ENCODE measurements at places on chromosomes 7 and 10.
A peak's percentile ranks its signal among the peaks of the same experiment; 100 is the strongest.

GRCh38 chr7:17939211-17939605 lies 1.1 kb downstream of the SNX13 start:
- peaks cover 10% of the 10 kb centered on the region for H3K36me3 ChIP-seq
- H3K27me3 ChIP-seq: peaks cover 8% of the 10 kb centered on the region
- H3K4me3 ChIP-seq: peak overlapping the region; percentile 92
- peaks cover 48% of the 10 kb centered on the region for H3K4me1 ChIP-seq

DNA sequence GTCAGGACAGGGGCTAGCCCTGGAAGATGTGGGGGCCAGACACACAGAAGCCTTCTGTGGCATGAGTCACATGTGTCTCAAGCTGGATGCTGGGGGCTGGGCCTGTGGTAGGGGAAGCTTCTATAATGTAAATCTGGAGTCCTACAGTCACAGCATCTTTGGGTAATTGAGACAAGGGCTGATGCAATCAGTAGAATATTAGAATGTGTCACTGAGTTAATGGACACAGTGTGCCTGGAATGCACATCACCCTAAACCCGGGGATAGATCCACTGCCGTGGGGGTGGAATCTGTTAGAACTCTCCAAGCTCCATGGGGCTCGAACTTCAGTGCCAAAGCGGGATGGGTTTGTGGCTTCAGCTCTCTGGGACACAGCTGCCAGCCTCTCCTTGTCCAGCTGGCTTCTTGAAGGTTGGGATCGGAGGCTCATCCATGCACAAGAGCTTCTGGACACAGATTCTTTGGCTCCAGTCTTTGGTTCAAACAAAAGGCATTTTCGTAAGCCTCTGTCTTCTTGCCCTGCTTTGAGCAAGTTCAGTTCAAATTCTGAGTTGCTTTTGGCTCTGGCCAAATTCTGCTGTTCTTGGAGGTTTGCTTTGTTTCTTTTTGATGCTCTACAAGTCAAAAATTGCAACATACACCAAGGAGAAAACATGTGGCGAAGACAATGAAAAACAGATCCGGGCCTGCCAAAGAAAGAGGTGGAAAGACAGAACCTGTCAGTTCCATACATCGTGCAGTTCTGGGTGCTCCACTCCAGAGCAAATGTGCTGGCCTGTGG lies 194.8 kb upstream of the ZNF32 start:
- no peak for DNase-seq
- peaks cover 3% of the 10 kb centered on the region for H3K27me3 ChIP-seq
- peaks cover 21% of the 10 kb centered on the region for H3K4me1 ChIP-seq
- H3K36me3 ChIP-seq: no peaks in the 10 kb centered on the region
- H3K4me3 ChIP-seq: no peak overlapping the region

- no peaks in the 10 kb centered on the region for H3K4me1 ChIP-seq
- H3K36me3 ChIP-seq: no peaks in the 10 kb centered on the region
- DNase-seq: no peak
- H3K27ac ChIP-seq: no peak overlapping the region
These were observed 109.6 kb downstream of the MYL10 start for GRCh38 chr7:101519324-101520023.

- no peak for DNase-seq
- peak overlapping the region; percentile 71 for H3K27ac ChIP-seq
- peaks cover 37% of the 10 kb centered on the region for H3K4me1 ChIP-seq
These were observed 281 bp upstream of the EXOC6 start for GRCh38 chr10:92848037-92848440.

DNA sequence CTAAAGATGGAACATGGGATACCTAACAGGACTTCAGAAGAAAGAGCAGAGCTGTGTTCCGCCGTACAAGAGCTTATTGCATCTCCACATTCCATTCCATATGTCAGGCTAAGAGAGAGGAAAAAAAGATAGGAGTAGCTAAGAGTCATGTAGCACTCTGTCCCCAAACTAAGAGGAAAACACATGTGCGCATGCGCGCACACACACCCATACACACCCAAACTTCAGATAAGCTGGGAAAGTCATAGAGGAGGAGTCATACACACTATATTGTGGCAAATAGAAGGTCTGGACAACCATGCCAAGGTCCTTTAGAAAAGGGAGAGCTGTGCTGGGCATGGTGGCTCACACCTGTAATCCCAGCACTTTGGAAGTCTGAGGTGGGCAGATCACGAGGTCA lies 132.4 kb downstream of the RAB11FIP2 start:
- peaks cover 9% of the 10 kb centered on the region for H3K27me3 ChIP-seq
- H3K4me1 ChIP-seq: no peaks in the 10 kb centered on the region
- H3K27ac ChIP-seq: no peak overlapping the region

DNA sequence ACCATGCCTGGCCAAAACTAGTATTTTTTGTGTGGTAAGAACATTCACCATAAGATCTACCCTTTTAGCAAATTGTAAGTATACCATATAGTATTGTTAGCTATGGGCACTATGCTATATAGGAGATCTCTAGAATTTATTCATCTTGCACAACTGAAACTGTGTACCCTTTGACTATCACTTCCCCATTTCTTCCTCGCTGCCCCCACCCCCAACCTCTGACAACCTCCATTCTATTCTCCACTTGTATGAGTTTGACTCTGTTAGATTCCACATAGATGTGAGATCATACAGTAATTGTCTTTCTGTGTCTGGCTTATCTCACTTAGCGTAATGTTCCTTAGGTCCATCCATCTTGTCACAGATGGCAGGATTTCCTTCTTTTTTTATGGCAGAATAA lies 3.6 kb downstream of the CASP7 start:
- peaks cover under 1% of the 10 kb centered on the region for H3K27me3 ChIP-seq
- peaks cover 61% of the 10 kb centered on the region for H3K4me1 ChIP-seq
- no peak overlapping the region for H3K4me3 ChIP-seq
- DNase-seq: no peak

DNA sequence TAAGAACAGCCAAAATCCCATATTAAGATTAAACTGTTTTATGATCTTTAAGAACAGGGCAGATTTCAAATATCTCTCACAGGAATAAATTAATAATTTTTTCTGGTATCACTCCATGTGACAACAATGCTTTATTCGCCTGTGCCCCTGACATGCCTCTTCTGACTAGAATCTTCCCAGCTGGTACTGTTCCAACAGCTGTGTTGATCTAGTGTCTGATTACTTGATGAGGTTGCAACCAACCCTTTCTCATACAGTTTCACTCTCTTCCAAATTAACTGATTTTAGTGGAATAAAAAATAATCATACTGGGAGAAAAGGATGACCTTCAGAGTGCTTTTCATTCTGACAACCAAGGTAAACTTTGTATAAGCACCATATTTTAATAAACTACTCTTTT lies 151.9 kb downstream of the CHRM2 start:
- H3K4me3 ChIP-seq: no peak overlapping the region
- no peaks in the 10 kb centered on the region for H3K4me1 ChIP-seq
- H3K36me3 ChIP-seq: no peaks in the 10 kb centered on the region
- H3K27ac ChIP-seq: no peak overlapping the region
- no peaks in the 10 kb centered on the region for H3K27me3 ChIP-seq

DNA sequence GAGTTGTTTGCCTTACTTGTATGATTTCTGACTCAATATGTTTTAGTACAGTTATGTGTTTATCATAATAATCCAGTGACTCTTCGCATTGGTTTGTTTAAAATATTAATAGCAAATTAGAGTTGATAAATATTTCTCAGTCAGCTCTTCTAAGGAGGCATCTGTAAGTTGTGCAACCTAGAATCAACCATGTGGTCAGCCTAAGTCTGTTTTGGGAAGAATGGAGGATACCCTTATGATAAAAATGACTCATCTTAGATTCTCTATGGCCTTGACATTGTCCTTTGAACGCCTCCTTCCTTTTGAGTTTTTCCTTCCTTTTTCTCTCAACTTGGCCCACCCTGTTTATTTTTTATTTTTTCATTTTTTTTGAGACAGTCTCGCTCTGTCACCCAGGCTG lies 18.8 kb downstream of the DNAJC9 start:
- H3K4me1 ChIP-seq: no peaks in the 10 kb centered on the region
- H3K36me3 ChIP-seq: peaks cover 16% of the 10 kb centered on the region
- DNase-seq: no peak
- no peak overlapping the region for H3K4me3 ChIP-seq
- no peaks in the 10 kb centered on the region for H3K27me3 ChIP-seq
- no peak overlapping the region for H3K27ac ChIP-seq

- H3K36me3 ChIP-seq: no peaks in the 10 kb centered on the region
- DNase-seq: no peak
- H3K4me3 ChIP-seq: no peak overlapping the region
- no peaks in the 10 kb centered on the region for H3K4me1 ChIP-seq
- no peak overlapping the region for H3K27ac ChIP-seq
These were observed 79.5 kb downstream of the HIF1AN start for GRCh38 chr10:100615241-100615640.

DNA sequence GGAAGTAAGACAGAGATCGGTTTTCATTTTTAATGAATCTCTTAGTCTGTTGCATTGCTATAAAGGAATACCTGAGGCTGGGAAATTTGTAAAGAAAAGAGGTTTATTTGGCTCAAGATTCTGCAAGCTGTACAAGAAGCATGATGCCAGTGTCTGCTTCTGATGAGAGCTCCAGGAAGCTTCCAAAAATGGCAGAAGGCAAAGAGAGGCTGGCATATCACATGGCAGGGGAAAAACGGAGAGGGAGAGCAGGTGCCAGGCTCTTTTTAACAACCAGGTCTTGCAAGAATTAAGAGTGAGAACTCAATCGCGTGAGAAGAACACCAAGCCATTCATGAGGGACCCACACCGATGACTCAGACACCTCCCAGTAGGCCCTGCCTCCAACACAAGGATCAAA lies 125.0 kb upstream of the THSD7A start:
- no peaks in the 10 kb centered on the region for H3K36me3 ChIP-seq
- no peak overlapping the region for H3K4me3 ChIP-seq
- H3K4me1 ChIP-seq: no peaks in the 10 kb centered on the region
- no peak overlapping the region for H3K27ac ChIP-seq
- no peaks in the 10 kb centered on the region for H3K27me3 ChIP-seq

- DNase-seq: no peak
- no peaks in the 10 kb centered on the region for H3K36me3 ChIP-seq
- H3K4me1 ChIP-seq: no peaks in the 10 kb centered on the region
- no peak overlapping the region for H3K27ac ChIP-seq
- H3K27me3 ChIP-seq: no peaks in the 10 kb centered on the region
- H3K4me3 ChIP-seq: no peak overlapping the region
These were observed 34.1 kb upstream of the MALRD1 start for GRCh38 chr10:19014498-19014897.

DNA sequence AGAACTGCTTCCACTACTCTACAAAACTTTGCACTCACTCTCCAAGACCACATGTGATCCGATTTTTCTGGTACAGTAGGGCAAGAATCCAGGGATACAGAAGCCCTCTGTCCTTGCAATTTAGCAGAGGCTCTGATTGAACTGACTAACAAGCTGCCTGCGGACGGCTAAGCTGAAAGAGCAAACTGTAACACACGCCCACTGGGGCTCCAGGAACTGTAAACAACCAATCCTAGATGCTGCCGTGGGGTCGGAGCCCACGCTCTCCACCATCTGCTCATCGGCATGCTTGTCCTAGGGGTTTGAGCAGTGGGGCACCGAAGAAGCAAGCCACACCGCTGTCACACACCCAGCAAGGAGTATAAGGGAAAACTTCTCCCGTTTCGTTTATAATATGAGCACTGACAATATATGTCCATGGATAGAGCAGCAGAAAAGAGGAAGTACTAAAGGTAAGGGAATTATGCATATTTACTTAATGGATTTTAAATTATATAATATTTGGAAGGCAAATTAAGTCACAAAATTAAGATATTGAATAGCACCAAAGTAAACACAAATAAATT lies 634.4 kb upstream of the POT1 start:
- DNase-seq: no peak
- no peaks in the 10 kb centered on the region for H3K27me3 ChIP-seq
- no peak overlapping the region for H3K4me3 ChIP-seq
- no peak overlapping the region for H3K27ac ChIP-seq

- H3K27ac ChIP-seq: no peak overlapping the region
- H3K27me3 ChIP-seq: no peaks in the 10 kb centered on the region
- H3K4me1 ChIP-seq: no peaks in the 10 kb centered on the region
- H3K4me3 ChIP-seq: no peak overlapping the region
- no peak for DNase-seq
These were observed 146.8 kb downstream of the FZD1 start for GRCh38 chr7:91411060-91411459.

DNA sequence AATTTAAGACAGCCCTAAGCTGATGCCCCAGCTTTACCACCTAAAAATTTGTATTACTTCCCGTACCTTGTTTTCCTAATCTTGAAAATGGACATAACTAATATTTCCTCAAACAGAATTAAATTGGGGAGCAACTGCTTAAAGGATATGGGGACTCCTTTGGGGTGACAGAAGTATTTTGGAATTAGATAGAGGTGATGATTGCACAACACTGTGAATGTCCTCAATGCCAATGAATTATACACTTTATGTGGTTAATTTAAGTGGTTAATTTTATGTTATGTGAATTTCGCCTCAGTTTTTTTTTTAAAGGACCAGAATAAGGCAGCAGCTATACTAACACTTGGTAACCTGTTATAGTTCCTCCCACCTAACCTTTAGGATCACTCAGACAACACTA lies 19.9 kb upstream of the NPFFR1 start:
- H3K27me3 ChIP-seq: no peaks in the 10 kb centered on the region
- H3K4me1 ChIP-seq: no peaks in the 10 kb centered on the region
- H3K36me3 ChIP-seq: no peaks in the 10 kb centered on the region
- DNase-seq: no peak

DNA sequence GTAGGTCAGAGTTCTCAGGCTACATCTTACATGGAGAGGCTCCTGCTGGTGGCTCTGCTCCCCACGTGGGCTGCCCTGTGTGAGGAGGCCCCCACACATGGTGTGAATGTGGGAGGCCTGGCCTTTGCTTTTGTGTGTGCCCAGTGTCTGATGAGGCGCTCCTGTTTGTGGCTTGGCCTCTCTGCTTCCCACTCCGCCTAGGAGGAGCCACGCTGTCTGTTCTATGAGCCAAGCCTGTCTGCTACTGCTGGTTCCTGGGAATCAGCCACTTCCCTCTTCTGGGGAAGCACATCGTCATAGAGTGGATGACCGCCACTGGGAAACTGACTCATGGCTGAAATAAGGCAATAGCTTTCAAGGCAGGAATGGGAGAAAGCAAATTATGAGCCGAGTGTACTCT lies 87.1 kb downstream of the CYP26A1 start:
- H3K27ac ChIP-seq: no peak overlapping the region
- no peaks in the 10 kb centered on the region for H3K36me3 ChIP-seq
- no peak overlapping the region for H3K4me3 ChIP-seq
- no peaks in the 10 kb centered on the region for H3K4me1 ChIP-seq

DNA sequence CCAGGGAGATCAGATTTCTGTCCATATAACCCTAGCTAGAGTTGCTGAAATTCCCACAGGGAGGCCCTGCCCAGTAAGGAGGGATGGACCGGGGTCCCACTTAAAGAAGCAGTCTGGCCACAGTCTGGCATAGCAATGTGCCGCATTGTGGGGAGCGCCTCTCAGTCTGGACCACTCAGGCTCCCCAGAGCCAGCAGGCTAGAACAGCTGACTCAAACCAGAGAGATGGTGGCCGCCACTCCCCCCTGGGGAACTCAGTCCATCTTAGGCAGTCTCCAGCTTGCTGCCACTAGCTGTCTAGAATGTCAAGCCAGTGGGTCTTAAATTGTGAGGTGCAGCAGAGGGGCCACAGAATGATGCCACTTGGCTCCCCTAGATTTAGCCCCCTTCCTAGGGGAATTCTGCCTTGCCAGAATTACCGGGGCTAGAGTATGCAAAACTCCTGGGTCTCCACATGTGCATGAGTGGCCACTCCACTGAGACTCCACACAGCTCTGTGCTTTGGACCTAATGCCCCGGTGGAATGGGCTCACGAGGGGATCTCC lies 133.3 kb upstream of the LANCL2 start:
- H3K4me3 ChIP-seq: no peak overlapping the region
- H3K27ac ChIP-seq: no peak overlapping the region
- DNase-seq: no peak
- no peaks in the 10 kb centered on the region for H3K4me1 ChIP-seq
- H3K27me3 ChIP-seq: peaks cover 21% of the 10 kb centered on the region
- no peaks in the 10 kb centered on the region for H3K36me3 ChIP-seq
